ENCODE measurements at places on chromosomes 6 and 20.
A peak's percentile ranks its signal among the peaks of the same experiment; 100 is the strongest.

GRCh38 chr6:40444811-40445210 is 142.4 kb downstream of the LRFN2 start:
- DNase-seq: no peak

DNA sequence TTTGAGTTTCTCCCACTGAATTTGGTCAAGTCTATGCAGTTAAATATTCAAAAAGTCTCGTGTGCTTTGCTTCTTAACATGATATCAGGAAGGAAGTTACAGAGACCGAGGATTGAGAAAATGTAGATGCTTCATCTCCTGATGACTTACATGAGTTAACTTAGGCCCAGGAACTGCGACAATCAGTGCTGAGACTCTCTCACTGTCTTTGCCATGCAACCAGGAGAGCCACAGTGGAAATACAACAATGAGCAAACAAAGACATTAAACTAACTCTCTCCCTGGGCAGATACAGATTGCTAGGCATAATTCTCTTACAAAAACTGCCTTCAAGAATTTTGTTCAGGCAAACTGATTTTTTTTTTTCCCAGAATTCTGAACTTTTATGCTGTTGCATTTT is 440.6 kb upstream of the EPHA7 start:
- DNase-seq: no peak

GRCh38 chr20:54577637-54578036 is 102.2 kb downstream of the DOK5 start:
- DNase-seq: no peak

DNA sequence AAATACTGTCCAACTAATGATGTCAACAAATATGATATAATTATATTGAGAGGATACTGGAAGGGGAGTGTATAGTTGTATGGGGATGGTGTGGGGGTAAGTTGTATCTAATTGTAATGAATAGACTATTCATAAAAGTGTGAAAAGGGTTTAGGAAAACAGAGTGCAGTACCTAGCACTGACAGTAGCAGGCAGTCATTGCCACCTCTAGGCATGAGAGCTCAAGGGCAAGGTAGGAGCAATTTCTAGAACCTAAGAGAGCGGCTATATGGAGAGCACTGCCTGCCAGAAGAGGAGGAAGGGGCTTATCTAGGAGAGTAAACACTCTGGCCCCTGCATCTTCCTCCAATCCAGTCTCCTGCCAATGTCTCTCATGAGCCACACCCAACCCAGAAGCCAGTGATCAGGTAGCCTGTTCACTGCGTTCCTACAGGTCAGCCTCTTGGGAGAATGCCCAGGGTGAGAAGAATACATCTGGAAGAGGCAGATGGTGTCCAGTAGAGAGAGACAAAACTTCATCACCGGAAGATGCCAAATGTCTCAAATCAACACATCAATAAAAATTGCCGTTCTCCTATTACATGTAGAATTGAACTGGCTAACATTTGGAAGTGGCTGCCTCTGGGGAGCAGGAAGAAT is 200.0 kb downstream of the LY86 start:
- DNase-seq: no peak

GRCh38 chr20:2742934-2743559 is 50.5 kb downstream of the EBF4 start:
- peak; percentile 38 for DNase-seq

DNA sequence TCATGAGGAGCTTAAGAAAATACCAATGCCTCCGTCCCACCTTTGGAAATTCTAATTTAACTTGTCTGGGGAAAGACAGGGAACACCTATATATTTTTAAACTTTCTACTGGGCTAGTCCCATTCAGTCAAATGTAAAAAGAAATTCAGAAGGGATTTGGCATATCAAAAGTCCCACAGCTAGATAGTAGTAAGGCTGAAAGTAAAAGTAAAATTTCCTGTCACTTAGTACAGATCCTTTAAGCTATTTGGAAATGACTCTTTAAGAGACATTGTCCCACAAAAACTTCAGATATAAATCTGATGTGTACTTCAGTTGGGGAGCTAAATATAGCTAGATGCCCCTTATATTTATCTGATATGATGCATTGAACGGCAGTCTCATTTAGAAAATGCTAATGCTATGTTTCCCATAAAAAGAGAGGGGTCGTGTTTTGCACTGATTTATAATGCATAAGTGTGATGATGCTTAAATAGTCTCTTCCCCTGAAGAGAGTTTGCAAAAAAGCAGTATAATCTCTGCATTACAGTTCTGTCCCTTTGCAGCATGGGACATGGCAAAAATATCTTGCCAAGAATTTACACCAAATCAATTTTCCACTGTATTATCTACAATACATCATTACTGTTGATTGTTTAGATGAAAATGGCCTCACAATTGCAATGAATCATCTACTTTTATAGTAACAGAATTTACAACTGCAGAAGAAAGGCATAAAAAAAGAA is 860.8 kb upstream of the MAP3K7 start:
- DNase-seq: no peak

GRCh38 chr6:128597956-128598355 is 77.6 kb upstream of the PTPRK start:
- DNase-seq: no peak

DNA sequence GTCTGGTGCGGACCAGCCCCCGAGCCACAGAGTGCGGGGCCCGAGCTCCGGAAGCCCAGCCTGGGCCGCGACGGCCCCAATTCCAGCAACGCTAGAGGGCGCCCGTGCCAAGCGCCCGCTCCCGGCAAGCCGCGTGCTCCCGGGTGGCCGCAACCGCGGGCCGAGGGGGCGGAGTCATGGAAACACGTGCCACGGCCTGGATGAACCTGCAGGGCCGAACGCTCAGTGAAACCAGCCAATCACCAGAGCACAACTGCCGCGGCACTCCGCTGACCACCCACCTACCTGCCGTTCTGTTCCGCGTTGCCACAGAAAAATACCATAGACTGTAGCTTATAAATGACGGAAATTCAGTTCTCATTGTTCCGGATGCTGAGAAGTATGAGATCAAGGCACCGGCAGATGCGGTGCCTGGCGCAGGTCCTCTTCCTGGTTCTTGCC is 85.7 kb upstream of the FOXC1 start:
- DNase-seq: peak; percentile 51

GRCh38 chr6:24458134-24458533 is 31.2 kb downstream of the GPLD1 start:
- DNase-seq: no peak

DNA sequence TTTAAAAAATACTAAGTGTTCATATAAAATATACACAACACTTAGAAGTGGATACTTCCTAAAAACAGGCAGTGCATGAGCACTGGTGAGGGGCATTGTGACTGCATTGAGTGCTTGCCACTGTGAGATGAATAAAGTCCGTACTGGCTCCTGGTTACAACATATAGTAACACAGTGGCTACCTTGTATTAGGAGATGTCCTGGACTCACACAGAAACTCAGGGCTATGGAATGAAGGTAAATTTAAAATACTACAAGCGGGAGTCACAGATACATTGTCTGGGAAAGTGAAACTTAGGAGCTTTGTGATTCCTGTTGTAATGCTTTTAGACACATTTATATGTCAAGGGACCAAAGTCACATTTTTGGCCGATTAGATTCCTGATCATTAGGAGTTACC is 36.5 kb upstream of the HLA-G start:
- no peak for DNase-seq

DNA sequence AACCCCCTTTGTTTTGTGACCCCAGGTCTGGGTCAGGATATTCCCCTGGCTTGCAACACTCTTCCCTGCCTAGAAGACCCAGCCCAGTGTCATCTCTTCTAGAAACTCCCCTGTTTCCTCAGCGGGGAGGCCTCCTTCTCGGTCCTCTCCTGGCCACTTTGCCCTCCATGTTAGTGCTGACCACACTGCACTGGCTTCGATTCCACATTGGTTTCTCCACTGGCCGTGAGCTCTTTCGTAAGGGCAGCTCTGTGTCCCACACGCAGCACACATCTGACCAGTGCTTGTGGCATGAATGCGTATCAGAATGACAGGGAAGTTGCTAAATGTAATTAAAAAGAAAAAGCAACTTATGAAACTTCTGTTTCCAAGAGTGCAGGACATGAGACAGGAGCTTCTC is 49.4 kb upstream of the FNDC1 start:
- DNase-seq: no peak

GRCh38 chr6:111602481-111603011 is 3.1 kb downstream of the TRAF3IP2 start:
- DNase-seq: no peak

- no peak for DNase-seq
Observed at GRCh38 chr6:81791756-81792155, 39.3 kb upstream of the TENT5A start.

DNA sequence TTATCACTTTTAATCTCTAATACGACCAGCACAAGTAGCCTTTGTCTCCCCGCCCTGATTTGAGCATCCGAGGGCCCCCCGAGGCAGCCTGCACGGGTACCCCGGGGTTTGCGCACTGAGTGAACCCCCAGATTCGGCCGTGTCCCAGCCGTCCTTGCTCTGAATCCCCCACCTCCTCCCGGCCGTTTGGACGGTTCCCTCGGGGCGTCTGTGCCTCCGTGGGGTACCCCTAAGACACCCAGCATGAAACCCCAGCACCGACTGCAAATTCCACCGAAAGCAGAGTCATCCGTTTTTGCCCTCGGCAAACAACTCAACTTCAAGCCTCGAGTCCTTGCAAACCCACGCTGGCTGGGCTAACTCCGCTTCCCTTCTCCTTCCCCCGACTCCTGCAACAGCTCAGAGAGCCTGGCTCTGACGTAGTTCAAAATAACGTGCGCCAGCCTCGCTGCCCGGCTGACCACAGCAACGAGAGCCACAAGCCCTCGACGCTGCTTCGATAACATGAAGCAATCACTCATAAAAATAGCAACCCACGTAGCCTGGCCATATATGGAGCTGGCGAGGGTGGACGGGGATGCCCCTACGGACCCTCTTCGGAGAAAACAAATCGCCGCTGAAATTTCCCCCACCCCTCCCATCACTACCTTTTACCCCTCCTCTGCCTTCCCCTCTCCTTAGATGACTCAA is 764 bp upstream of the SNAP25 start:
- peak; percentile 94 for DNase-seq

- DNase-seq: no peak
Observed at GRCh38 chr6:111122458-111123286, 35.4 kb downstream of the SLC16A10 start.

GRCh38 chr20:16273812-16274555 is 299.3 kb downstream of the KIF16B start:
- no peak for DNase-seq

DNA sequence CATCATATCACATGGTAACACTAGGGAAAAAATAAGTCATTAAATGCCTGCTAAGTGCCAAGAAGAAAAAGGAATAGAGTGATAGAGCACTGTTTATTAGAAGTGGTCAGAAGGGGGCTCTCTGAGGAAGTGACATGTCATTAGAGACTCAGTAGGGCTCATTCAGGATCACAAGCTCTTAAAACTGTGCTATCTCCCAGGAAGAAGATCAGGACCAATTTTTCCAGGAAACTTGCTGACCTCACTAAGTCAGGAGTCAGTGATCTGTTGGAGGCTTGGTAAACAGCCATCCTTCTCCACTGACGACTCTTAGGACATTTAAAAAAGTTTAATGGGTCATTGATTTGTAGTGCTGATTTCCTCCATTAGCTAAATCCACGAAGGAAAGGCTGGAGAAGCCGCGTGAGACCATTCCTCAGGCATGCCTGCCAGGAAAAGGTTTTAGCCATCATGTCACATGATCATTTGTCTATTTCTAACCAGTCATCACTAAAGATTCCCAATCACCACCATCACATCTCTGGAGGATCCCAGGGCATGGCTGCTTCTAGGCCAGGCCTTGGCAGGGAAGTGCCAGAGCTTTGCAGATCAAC is 5.9 kb upstream of the PTPN1 start:
- DNase-seq: no peak

GRCh38 chr20:45538209-45538799 is 978 bp downstream of the WFDC6 start:
- DNase-seq: no peak

DNA sequence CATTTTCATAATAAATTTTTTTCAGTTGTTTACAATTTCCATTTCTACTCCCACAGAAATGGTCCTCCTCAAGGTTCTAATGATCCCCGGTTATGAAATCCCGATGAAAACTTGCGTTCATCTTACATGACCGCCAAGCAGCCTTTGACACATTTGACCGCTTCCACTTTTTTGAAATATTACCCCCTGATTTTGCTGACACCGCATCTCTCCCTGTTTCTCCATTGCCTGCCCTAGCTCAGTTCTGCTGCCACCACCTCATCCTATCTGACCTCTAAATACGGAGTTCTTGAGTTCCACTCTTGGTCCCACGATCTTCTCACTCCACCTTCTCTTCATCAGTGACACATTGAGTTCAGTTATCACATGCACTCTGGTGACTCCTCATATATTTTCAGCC is 74.1 kb downstream of the SLC35B3 start:
- no peak for DNase-seq

DNA sequence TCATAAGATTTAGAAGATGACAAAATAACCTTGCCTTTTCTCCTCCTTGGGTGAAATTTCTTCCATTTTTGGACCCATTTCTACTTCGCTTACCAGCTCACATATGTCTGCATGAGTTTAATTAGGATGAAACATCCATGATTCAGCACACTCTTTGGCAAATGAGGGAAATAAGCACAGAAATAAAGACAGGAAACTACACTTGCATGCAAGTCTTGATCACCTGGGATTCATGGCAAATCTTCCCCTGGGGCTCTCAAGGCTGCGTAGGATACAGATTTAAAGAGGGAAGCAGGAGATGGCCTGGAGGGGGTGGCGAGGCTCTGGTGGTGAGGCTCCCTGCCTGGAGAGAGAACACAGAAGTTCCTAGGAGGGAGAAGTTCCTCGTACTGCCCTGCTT is 147.8 kb downstream of the EDN3 start:
- no peak for DNase-seq

DNA sequence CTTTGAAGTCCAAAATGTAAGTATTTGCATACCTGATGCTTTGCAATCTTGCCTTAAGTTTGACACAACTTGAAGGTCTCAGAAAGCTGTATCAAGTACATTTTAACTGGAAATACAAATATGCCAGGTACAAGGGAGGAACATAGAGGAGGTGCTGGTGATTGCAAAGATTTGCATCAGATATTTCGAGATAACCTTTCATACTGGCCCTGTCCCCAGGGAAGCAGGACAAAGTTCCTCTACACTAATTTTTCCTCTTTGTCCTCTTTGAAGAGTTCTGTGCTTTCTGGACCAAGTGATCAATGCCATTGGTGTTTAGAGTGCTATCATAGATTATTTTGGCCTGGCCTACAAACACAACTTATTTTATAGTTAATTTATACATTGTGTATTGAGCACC is 686.1 kb downstream of the HACE1 start:
- DNase-seq: no peak

Data from SHP77 (cell line).